HFF-Myc (cell line): ENCODE measurements at places on chromosomes 3 and 15.

DNA sequence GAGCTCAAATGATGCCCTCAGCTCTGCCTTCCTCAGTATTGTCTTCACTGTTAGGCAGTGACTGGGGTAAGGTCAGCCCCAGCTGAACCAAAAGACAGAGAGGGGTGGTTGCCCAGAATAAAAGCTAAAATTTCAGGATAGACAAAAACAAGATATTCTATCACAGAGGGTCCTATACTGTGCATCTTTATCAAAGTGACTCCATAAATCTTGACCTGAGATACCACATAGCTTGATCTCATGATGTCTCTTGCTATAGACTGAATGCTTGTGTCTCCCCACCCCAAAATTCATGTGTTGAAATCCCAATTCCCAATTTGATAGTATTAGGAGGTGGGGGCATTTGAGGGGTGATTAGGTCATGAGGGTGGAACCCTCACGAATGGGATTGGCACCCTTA is 30.4 kb downstream of the EIF1B start:
- DNase-seq, result no peak

DNA sequence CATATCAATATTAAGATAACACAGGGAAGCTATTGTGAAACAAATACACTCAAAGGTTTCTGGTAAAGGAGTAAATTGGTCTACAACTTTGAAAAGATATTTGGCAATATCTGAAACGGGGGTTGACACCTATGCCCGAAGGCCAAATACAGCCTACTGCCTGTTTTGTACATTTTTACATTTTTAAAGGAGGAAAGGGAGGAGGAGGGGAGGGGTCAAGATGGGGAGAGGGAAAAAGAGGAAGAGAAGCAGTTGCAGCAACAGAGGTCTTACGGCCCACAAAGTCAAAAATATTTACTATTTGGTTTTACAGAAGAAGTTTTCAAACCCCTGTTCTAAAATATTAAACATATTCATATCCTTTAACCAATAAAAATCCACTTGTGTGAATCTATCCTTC is 94.2 kb downstream of the FMN1 start:
- no peak for DNase-seq

- no peak for DNase-seq
Measured at GRCh38 chr15:74432968-74433591, 678 bp downstream of the SEMA7A start.

- no peak for DNase-seq
Measured at GRCh38 chr3:78690766-78691165, 1077.0 kb downstream of the ROBO1 start.

GRCh38 chr3:122665226-122665786 is 15.3 kb upstream of the PARP14 start:
- no peak for DNase-seq

DNA sequence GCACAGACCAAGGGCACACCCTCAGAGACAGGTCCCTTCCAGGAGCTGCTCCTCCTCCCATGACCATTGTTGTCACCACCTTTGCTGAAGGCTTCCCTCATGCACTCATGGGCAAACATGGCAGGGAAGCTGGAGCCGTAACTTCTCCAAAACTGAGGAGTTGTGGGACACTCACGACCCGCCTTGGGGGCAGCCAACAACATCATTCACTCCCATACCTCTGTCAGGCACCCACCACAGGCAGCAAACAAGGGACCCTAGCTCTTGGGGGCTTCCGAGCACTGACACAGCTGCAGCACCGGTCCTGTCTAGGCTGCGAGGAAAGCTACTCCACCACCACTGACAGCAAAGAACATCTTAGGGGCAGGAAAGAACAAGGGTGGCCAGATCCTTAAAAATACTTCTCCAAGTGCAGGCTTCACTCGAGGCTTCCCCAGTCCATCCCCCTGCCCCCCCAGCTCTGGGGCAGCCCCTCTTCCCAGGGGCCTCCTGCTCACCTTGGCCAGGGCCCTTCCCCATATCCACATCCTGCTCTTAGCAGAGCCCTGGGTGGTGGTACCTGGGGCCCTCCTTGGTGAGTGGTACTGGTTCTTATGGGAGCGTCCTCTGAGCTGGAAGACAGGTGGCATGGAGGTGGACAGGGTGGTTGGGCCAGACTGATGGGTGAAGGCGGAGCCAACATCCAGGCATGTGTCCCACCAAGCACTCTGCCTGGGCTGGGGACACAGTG is 28.0 kb upstream of the DUSP7 start:
- DNase-seq, result no peak

GRCh38 chr3:113211330-113212149 is at the start of gene BOC:
Gene BOC (plus strand): TSS chr3:113211557. CDS start chr3:113249803, 38,246 bp downstream.
- DNase-seq, result no peak
